DMS79 (cell line): ENCODE measurements at places on chromosomes 16 and 17.

- DNase-seq = no peak
These were observed 58.8 kb upstream of the GSE1 start for GRCh38 chr16:85554114-85554888.

DNA sequence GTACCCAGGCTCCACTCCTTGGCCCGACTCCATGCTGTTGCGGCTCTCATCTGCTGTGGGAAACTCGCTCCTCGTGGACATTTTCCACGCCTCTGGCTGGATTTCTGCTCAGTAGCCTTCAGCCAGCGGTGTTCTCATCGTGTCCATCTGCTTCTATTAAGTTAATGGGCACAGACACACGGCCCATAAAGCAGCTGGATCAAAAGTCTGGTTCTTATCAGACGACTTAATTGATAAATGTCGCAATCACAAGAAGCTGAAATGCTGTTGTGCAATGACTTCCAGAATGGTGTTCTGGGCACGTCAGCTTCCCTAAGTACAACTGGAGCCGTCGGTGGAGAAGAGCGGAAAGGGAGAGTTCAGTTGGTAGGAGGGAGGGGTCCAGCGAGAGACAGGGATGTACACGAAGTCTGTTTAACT, 211.7 kb upstream of the CHMP6 start:
- DNase-seq = no peak

GRCh38 chr17:10217916-10218315, 19.5 kb upstream of the GAS7 start:
- DNase-seq = no peak

DNA sequence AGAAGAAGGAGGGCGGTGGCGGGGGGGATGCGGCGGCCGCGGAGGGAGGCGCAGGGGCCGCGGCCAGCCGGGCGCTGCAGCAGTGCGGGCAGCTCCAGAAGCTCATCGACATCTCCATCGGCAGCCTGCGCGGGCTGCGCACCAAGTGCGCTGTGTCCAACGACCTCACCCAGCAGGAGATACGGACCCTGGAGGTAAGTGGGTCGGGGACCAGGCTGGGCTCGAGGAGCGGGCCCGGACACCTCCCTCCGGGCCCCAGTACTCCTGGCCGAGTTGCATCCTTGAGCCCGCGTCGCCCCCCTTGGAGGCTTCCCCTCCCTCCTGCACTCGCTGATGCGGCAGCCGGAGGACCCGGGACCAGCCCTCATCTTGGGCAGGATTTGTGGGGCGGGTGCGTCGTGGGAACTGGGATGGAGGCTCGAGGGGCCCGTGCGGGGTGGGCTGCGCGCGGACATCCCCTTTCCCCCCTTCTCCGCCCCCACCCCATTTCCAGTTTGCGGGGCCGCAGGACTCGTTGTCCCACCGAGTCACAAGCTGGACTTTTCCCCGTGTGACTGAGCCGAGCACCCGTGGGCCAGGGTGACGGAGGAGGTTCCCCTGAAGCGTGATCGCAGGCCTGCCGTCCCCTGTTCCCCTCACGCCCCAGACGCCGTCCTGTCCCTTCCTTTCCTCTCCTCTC, 572 bp downstream of the KSR1 start:
- no peak for DNase-seq

- no peak for DNase-seq
These were observed 117.6 kb downstream of the VPS53 start for GRCh38 chr17:596763-597644.

DNA sequence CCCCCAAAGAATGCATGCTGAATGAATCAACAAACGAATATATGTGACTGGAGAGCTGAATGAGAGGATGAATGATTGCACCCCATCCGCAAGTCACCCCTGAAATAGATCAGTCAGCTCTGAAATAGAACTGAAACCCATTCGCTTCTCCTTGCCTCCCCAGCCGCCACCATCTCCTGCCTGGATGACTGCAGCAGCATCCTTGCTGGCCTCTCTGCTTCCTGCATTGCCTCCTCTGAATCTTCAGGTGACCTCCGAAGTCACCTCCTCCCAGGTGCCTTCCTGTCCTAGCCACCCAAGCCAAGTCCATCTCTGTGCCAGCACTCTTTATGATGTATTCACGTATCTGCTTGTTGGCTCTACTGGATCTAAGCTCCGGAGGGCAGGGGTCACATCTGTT, 288.3 kb downstream of the CPPED1 start:
- no peak for DNase-seq
